Umbilical cord (tissue), 2 donors: ENCODE measurements at places on chromosomes 12 and 14. TPM values are rescaled to one million over a fixed set of nuclear protein-coding genes. Genes with fewer than 3 reads are reported as not detected.

The TAMALIN gene
- 2.6 TPM for total RNA-seq

The RFLNA gene
- total RNA-seq = 7.2 TPM

The DTX1 gene
- total RNA-seq = 2.9 TPM

The PSMC1 gene
- total RNA-seq = 34.4 TPM

The C1QL4 gene
- total RNA-seq = 1.4 TPM

The PLXNC1 gene
- total RNA-seq = 12.3 TPM

The NEUROD4 gene
- total RNA-seq = 3.4 TPM

The PLEKHG7 gene
- total RNA-seq = 8.2 TPM

The E2F7 gene
- 1.7 TPM for total RNA-seq

The PTGER2 gene
- total RNA-seq = 2.9 TPM

The FITM1 gene
- 3.6 TPM for total RNA-seq

The RAD51B gene
- 34.2 TPM for total RNA-seq

The TAS2R50 gene
- total RNA-seq = 5.8 TPM

The FGF23 gene
- total RNA-seq = 4.3 TPM

The MYL2 gene
- total RNA-seq = not detected

The FSCB gene
- total RNA-seq = 2.2 TPM

The C14orf39 gene
- 2.2 TPM for total RNA-seq

The IL23A gene
- 6.0 TPM for total RNA-seq

The MYF5 gene
- total RNA-seq = 7.5 TPM

The BDKRB2 gene
- total RNA-seq = 7.0 TPM

The RDH16 gene
- total RNA-seq = 0.96 TPM

The PCK2 gene
- 13.2 TPM for total RNA-seq

The IFNG-AS1 gene
- 3.9 TPM for total RNA-seq

The ABCD2 gene
- total RNA-seq = 0.72 TPM

The OR6C2 gene
- total RNA-seq = 11.8 TPM

The AJUBA gene
- 69.1 TPM for total RNA-seq

The CRACR2A gene
- 39.0 TPM for total RNA-seq

The B3GNT4 gene
- 3.6 TPM for total RNA-seq

The NUAK1 gene
- total RNA-seq = 42.4 TPM

The DEPDC4 gene
- not detected for total RNA-seq

The MDGA2 gene
- 1.7 TPM for total RNA-seq

The KRT4 gene
- 77.5 TPM for total RNA-seq

The FAM186B gene
- not detected for total RNA-seq

The CCDC88C gene
- 8.4 TPM for total RNA-seq

The FRMD6 gene
- 129 TPM for total RNA-seq

The TMCC3 gene
- 11.6 TPM for total RNA-seq

The GUCY2C gene
- total RNA-seq = 0.72 TPM

The NCOR2 gene
- total RNA-seq = 129 TPM

The GPR68 gene
- total RNA-seq = not detected

The COCH gene
- 10.4 TPM for total RNA-seq

The CEP128 gene
- total RNA-seq = 8.9 TPM

The SELPLG gene
- total RNA-seq = 7.7 TPM

The KSR2 gene
- 0.72 TPM for total RNA-seq

The SIX1 gene
- total RNA-seq = 1.2 TPM

The KRT2 gene
- total RNA-seq = 0.48 TPM

The TBX5 gene
- 2.9 TPM for total RNA-seq

The KLRF1 gene
- total RNA-seq = 1.9 TPM

The JDP2 gene
- 68.6 TPM for total RNA-seq

The KLHL33 gene
- 6.3 TPM for total RNA-seq
